H7 (cell line): ENCODE measurements at places on chromosomes 2 and 18. TPM values are rescaled to one million over a fixed set of nuclear protein-coding genes. Genes with fewer than 3 reads are reported as not detected.

Gene ELOA2
- not detected in 2 replicates for total RNA-seq

Gene G6PC2
- not detected in 2 replicates for total RNA-seq

Gene OXER1
- 0.69 and 2.4 TPM in 2 replicates for total RNA-seq

Gene CPO
- 2.4 and 3.9 TPM in 2 replicates for total RNA-seq

Gene YIPF4
- total RNA-seq: 7.4 and 18.5 TPM in 2 replicates

Gene CEP192
- total RNA-seq: 26.8 and 27.7 TPM in 2 replicates

Gene CTDSP1
- 25.4 and 29.9 TPM in 2 replicates for total RNA-seq

Gene WNT6
- not detected in 2 replicates for total RNA-seq

Gene ANKRD39
- 13.1 and 13.5 TPM in 2 replicates for total RNA-seq

Gene DPY30
- 86.0 and 122 TPM in 2 replicates for total RNA-seq

Gene TXNDC2
- not detected in 2 replicates for total RNA-seq

Gene STPG4
- total RNA-seq: not detected in 2 replicates

Gene CD8B2
- not detected in 2 replicates for total RNA-seq
